Midbrain (tissue), 1 donor: ENCODE measurements at places on chromosomes 11 and 22.

GRCh38 chr11:101567071-101567470 is 16.7 kb downstream of the TRPC6 start:
- no peak for DNase-seq

- DNase-seq, result no peak
These were observed 3.9 kb downstream of the UCP3 start for GRCh38 chr11:74004759-74005615.

- no peak for DNase-seq
These were observed 4.9 kb downstream of the GP1BB start for GRCh38 chr22:19728271-19728670.

DNA sequence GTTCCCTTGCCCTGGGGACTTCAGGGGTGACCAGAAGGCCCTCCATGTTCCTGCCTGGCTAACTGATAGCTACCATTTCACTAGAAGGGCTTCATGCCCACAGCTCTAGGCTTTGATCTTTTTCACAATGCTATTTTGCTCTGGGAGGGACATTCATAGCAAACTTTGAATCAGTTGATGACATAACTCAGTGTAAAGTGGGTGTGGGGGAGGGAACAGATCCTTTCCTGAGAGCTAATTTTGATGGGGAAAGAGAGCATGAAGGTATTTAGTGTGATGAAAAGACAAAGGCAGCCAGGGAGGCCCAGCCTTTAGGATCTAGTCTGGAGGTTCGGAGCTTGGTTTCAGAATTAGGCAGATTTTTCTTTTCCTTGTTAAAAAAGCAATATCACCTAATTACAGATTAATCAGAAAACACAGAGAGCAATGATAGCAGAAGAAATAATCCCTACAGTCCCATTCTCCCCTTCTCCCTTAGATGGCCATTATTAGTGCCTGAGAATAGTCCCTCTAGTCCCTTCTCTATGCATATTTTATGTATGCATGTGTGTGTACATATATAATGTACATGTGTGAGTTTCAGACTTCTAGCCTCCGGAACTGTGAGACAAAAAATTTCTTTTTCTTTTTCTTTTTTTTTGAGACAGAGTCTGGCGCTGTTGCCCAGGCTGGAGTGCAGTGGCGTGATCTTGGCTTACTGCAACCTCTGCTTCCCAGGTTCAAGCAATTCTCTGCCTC is 46.9 kb downstream of the YWHAH start:
- DNase-seq, result no peak

- no peak for DNase-seq
These were observed 21.6 kb upstream of the OR6X1 start for GRCh38 chr11:123775715-123776549.

DNA sequence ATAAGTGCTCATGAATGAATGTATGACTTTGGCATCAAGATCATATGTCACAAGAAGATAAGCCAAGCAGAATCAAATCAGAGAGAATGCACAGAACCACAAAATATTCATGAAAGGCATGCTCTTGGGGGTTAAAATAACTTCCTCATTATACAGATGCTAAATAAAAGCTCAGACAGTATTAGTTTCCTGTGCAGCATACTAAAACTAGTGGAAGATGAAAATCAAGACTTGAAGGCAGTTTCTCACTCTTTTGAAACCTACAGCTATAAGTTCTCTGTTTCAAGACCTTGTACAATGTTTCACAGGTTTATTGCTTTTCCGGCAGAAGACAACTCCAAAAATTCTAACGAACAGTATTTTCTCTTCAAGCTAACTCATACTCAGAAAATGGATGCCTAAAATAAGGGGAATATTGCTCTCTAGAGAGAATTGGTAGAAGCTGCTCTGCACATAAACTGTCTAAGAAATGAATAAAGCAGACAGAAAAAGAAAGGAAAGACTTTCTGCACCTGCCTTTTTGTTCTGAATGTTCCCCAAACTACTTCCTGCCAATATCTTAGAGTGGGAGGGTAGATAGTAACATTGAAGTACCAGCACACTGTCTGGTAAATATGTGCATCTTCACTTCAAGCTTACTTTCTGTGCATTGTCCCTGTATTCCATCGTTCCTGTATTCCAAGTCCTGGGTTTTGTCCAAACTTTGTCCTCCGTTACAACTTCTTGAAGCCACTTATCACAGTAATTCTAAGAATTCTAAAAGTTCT is 639.4 kb upstream of the FAT3 start:
- DNase-seq, result no peak

DNA sequence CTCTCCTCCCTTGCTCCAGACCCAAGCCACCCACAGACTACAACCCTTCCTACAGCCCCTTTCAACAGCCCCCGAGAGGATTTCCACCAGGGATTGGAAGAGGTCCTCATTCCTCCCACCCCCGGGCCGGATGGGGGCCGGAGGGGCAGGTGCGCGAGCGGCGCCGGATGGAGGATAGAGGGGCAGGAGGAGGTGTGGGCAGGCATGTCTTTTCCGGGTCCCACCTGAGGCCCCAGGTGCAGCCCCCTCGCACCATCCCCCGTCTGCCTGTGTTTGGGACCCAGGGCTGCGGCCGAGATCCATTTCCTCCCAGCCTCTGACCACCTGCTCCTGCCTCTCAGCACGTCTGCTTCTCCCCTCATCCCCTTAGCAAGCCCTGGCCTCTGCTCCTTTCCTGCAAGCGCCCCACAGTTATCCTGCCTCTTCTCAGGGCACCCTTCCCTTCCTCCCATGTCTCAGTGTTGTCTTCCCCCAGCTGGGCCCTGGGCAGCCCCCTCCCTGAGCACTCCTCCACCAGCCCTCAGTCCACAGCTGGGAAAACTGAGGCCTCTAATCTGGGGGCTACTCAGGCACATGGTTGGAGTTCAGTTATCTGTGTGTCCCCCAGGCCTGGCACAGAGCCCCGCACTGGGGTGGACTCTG is 19.3 kb upstream of the CBX7 start:
- DNase-seq, result no peak

- no peak for DNase-seq
These were observed 50.7 kb downstream of the RRAS2 start for GRCh38 chr11:14308114-14308896.

DNA sequence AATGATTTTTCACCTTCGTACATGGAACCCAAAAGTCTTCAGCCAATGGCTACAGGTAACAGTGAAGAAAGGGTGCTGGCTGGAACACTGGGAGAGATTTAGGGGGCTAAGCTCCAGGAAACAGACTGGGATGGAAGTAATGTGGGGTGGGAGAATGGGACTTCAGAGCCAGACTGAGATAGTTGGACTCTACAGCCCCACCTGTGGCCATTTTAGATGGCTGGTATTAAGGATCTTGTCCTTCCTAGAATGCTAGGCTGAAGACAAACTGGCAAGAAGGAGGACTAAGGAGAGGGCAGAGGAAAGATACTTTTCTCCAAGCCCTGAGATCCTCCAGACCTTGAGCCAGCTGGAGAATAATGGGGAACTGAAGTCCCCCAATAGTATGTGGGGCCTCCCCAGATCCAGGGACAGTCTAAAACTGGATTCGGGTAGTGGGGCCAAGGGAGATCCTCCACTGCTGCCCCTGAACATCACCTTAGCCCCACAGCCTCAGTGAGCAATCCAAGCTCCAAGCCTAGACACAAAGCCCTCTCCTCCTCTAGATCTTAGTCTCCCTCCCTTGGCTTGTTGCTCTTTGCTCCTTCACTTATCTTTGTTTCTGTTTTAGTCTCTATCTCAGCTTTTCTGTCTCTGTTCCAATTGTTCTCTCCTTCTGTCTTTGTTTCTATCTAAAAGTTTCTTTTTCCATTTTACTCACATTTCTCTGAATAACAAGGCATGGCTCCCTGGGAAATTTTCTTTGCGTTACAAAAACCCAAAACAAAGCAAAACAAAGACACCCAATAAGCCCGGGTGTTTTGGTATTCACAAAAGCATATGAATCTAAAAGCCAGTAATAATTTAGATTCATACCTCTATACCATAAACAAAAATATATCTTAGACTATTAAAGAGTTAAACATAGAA is 16.2 kb upstream of the RRAS2 start:
- no peak for DNase-seq
